ENCODE measurements at places on chromosomes 5 and 9.

DNA sequence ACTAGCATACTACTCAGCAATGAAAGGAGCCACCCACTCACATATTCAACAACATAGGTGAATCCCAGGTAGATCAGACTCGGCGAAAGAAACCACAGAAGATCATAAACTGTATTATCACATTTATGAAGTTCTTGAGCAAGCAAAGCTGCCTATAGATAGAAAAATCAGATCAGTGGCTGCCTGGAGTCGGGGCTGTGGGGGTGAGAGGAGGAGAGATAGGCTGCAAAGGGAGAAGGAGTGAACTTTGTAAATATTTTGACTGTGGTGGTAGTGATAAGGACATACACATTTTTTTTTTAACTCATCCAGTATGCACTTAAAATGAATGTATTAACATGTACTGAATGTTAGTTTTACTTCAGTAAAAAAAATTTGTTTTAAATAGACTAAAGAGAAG lies 23.5 kb upstream of the TMEM174 start:
- H3K27me3 ChIP-seq, result peaks cover 47% of the 10 kb centered on the region
- H3K4me3 ChIP-seq, result no peak overlapping the region
- H3K4me1 ChIP-seq, result peaks cover 8% of the 10 kb centered on the region
- no peak overlapping the region for H3K27ac ChIP-seq

DNA sequence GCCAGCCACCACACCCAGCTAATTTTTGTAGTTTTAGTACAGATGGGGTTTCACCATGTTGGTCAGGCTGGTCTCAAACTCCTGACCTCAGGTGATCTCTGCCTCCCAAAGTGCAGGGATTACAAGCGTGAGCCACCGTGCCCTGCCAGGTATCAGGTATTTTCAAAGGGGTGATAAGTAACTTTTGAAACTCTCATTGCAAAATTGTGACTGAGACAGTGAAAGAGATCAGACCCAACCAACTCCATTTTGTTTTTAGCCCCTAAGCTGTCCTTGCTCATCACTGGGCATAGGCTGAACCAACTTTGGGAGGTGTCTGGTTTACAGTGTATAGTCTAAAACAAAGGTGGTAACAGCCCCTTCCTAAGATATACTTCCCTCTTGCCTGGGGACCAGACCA lies 29.3 kb downstream of the UNC13B start:
- no peak overlapping the region for H3K27ac ChIP-seq
- peaks cover 5% of the 10 kb centered on the region for H3K36me3 ChIP-seq
- no peaks in the 10 kb centered on the region for H3K27me3 ChIP-seq
- DNase-seq, result no peak

GRCh38 chr9:95010431-95010838 lies 283.9 kb downstream of the AOPEP start:
- H3K27ac ChIP-seq, result no peak overlapping the region
- no peaks in the 10 kb centered on the region for H3K4me1 ChIP-seq
- H3K27me3 ChIP-seq, result peaks cover 7% of the 10 kb centered on the region
- no peak overlapping the region for H3K4me3 ChIP-seq
- no peaks in the 10 kb centered on the region for H3K36me3 ChIP-seq
- no peak for DNase-seq

DNA sequence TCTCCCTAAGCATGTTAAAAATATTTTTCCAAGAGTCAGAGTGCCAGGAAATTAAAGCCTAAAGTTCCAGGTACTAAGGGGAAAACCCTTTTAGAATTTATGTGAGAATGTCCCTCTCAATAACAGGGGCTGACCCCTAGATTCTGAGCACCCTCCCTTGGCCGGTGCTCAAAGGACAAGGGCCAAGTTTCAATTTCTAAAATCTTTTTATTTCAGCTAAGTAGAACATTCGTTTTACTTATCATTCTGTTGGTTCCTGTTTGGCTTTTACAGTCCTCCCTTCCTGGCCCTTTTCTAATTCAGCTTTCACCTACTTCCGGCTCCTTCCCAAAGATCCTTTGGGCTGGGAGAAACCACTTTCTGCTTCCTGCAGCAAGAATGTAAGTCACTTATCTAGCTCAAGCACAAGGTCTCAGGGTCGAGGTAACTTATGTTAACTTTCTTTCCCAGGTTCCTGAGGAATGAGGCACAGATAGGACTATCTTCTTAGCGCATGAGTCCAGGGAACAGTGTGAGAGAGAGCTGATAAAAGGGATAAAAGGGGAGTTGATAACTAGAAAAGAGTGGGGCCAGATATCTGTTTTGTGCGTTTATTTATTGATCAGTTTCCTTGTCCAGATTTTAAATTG lies 34.6 kb upstream of the F2RL2 start:
- no peak overlapping the region for H3K27ac ChIP-seq
- H3K4me1 ChIP-seq, result no peaks in the 10 kb centered on the region
- DNase-seq, result no peak
- H3K4me3 ChIP-seq, result no peak overlapping the region
- H3K36me3 ChIP-seq, result peaks cover 20% of the 10 kb centered on the region
- no peaks in the 10 kb centered on the region for H3K27me3 ChIP-seq

- H3K36me3 ChIP-seq, result peaks cover 12% of the 10 kb centered on the region
- no peaks in the 10 kb centered on the region for H3K27me3 ChIP-seq
- no peak overlapping the region for H3K27ac ChIP-seq
- H3K4me3 ChIP-seq, result no peak overlapping the region
- no peaks in the 10 kb centered on the region for H3K4me1 ChIP-seq
Measured at GRCh38 chr9:95226921-95227320, 90.6 kb downstream of the FANCC start.

DNA sequence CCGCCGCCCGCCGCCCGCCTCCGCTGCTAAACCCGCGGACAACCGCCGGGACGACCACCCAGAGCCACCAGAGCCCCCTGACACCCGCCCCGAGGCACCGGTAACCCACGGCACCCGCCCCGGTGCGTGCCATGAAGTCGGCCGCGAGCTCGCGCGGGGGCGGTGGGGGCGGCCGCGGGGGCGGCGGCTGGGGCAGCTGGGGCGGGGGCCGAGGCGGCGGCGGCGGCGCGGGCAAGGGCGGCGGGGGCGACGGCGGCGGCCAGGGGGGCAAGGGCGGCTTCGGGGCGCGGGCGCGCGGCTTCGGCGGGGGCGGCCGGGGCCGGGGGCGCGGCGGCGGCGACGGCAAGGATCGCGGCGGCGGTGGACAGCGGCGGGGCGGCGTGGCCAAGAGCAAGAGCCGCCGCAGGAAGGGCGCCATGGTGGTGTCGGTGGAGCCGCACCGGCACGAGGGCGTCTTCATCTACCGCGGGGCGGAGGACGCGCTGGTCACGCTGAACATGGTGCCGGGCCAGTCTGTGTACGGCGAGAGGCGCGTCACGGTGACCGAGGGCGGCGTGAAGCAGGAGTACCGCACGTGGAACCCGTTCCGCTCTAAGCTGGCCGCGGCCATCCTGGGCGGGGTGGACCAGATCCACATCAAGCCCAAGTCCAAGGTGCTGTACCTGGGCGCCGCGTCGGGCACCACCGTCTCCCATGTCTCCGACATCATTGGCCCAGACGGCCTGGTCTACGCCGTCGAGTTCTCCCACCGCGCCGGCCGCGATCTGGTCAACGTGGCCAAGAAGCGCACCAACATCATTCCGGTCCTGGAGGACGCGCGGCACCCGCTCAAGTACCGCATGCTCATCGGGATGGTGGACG lies 499 bp downstream of the FBLL1 start:
- no peak for DNase-seq
- H3K4me1 ChIP-seq, result peaks cover 5% of the 10 kb centered on the region
- H3K27ac ChIP-seq, result no peak overlapping the region
- H3K4me3 ChIP-seq, result peak overlapping the region; percentile 41
- peaks cover 49% of the 10 kb centered on the region for H3K27me3 ChIP-seq
- peaks cover 11% of the 10 kb centered on the region for H3K36me3 ChIP-seq

DNA sequence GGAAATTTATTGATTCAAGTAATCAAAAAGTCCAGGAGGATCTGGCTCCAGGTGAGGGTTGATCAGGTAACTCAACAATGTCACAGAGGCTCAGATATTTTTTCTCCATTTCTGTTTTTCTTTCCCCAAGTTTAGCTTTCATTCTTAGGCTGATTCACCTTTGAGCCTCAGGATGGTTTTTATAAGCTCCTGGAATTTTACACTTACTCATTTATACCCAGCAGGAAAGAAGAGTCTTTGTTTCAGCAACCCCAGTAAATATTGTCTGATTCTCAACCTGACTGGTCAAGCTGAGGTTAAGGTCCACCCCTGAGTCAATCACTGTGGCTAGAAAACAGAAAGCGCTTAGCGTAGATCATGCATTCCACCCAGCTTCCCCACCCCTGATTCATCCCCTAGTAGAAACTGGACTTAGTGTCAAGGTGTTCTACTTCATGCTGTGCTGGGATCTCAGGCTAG lies 500.6 kb downstream of the KIF4B start:
- H3K36me3 ChIP-seq, result no peaks in the 10 kb centered on the region
- no peak for DNase-seq
- H3K27me3 ChIP-seq, result no peaks in the 10 kb centered on the region
- H3K4me3 ChIP-seq, result no peak overlapping the region
- H3K27ac ChIP-seq, result no peak overlapping the region
- H3K4me1 ChIP-seq, result no peaks in the 10 kb centered on the region

- H3K27ac ChIP-seq, result no peak overlapping the region
- H3K36me3 ChIP-seq, result peaks cover 8% of the 10 kb centered on the region
- H3K27me3 ChIP-seq, result peaks cover 38% of the 10 kb centered on the region
Measured at GRCh38 chr5:160315968-160316367, 3.6 kb upstream of the CCNJL start.

DNA sequence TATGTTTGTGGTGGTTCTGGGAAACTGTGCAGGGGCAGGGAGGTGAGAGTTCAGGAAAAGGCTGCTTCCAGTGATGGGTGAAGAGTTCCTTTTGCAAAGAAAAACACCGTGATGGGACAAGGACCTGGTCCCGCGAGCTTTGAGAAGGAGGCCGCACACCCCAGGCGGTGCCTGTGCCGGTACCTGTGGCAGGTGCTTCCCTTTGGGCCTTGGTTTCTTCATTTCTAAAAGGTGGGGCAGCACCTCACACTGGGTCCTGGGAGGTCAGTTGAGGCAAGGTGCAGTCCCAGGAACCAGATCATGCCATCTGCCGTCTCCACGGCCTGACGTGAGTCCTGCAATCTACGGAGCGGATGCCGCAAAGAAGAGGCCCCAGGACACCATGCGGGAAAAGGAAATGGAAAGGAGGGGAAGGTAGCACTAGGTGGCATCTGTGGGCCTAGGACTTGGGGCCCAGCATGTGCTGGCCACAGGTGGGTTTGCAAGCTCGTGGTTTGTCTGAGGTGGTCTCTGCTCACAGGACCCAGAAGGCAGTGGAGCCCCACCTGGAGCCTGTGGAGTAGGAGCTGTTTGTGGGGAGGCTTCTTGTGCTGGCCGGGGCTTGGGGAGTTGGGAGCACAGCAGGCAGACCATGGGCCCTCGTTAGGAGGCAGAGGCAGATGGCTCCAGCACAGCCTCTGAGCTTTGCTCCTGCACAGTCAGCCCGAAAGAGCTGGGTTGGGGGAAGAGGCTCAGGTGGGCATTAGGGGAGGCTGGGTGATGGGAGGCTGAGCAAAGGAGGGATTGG lies 131.6 kb downstream of the CACNA1B start:
- H3K4me1 ChIP-seq, result no peaks in the 10 kb centered on the region
- H3K36me3 ChIP-seq, result no peaks in the 10 kb centered on the region
- no peak for DNase-seq
- no peak overlapping the region for H3K4me3 ChIP-seq
- H3K27me3 ChIP-seq, result peaks cover 22% of the 10 kb centered on the region

- H3K27me3 ChIP-seq, result no peaks in the 10 kb centered on the region
- no peak for DNase-seq
- no peaks in the 10 kb centered on the region for H3K4me1 ChIP-seq
- no peaks in the 10 kb centered on the region for H3K36me3 ChIP-seq
- H3K27ac ChIP-seq, result no peak overlapping the region
Measured at GRCh38 chr5:118894709-118895108, 93.6 kb downstream of the DTWD2 start.

- H3K27ac ChIP-seq, result no peak overlapping the region
- no peak for DNase-seq
- no peak overlapping the region for H3K4me3 ChIP-seq
Measured at GRCh38 chr5:161895514-161895913, 47.6 kb downstream of the GABRA1 start.

DNA sequence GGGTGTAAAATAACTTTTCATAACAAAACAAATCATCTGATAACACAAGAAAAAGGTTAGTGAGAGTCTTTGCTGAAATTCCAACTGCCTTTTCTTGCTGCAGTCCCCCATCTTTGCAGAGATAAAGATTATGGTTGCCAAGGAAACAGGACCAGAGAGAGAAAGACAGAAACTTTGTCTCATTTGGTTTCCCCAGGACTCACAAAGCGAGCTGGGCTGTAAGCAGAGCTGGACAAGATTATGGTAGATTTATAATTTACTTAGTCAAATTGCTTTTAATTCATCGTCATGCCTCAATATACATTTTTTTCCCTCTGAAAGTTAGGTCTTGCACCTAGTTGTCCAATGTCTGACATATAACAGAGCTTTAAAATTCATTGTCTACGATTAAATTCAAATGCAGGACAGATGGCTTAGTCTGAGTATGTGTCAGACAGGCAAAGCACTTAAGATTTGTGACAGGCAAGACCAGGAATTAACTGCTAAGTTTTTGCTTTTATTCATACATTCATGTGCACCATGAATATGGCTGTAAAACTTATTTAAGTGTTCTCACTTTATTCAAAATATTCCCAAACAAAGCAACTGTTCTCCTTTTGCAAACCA lies 17.4 kb downstream of the ENC1 start:
- H3K27me3 ChIP-seq, result peaks cover 10% of the 10 kb centered on the region
- H3K4me3 ChIP-seq, result no peak overlapping the region
- no peak for DNase-seq
- peaks cover 4% of the 10 kb centered on the region for H3K4me1 ChIP-seq

GRCh38 chr5:90941002-90941720 lies 382.6 kb downstream of the ADGRV1 start:
- no peaks in the 10 kb centered on the region for H3K36me3 ChIP-seq
- H3K27me3 ChIP-seq, result no peaks in the 10 kb centered on the region
- no peak overlapping the region for H3K27ac ChIP-seq
- DNase-seq, result no peak
- H3K4me3 ChIP-seq, result no peak overlapping the region

- no peak overlapping the region for H3K4me3 ChIP-seq
- peaks cover 36% of the 10 kb centered on the region for H3K4me1 ChIP-seq
- H3K27ac ChIP-seq, result peak overlapping the region; percentile 64
Measured at GRCh38 chr5:95842854-95843544, 20.5 kb upstream of the GLRX start.

DNA sequence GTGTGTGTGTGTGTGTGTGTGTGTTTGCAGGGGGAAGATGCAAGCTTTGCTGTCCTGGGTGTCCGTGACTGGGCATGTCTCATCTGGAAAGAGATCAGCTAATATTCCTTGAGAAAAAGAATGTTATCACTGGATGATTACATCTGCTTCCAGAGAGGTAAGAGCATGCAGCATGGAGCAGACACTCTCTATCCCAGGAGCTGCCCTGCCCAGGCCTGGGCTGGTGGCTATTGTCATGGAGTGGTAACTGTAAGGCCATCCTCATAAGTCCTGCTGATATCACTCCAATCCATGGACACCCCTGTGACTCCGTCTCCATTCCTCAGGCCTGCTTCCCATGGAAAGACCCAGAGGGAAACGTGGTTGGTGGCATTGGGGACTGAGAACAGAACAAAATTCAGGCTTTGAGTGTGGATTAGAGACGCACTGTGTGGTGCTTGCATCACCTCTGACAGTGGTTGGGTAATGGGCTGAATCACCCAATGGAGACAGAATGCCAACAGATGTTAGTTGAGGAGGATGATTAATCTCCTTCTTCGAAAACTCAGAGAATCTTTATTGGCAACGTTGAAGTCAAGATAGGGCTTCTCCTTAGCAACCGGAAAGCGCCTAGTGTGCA lies 52.0 kb upstream of the KCNIP1 start:
- H3K4me1 ChIP-seq, result no peaks in the 10 kb centered on the region
- no peaks in the 10 kb centered on the region for H3K27me3 ChIP-seq
- H3K4me3 ChIP-seq, result no peak overlapping the region
- DNase-seq, result no peak

- H3K27ac ChIP-seq, result no peak overlapping the region
- H3K4me1 ChIP-seq, result no peaks in the 10 kb centered on the region
- no peak for DNase-seq
- no peak overlapping the region for H3K4me3 ChIP-seq
- H3K27me3 ChIP-seq, result no peaks in the 10 kb centered on the region
Measured at GRCh38 chr9:16306586-16306985, 563.9 kb downstream of the BNC2 start.
